ENCODE measurements at places on chromosomes 1 and 21.

GRCh38 chr1:70143048-70143659 is 62.2 kb downstream of the LRRC40 start:
- no peak for DNase-seq

DNA sequence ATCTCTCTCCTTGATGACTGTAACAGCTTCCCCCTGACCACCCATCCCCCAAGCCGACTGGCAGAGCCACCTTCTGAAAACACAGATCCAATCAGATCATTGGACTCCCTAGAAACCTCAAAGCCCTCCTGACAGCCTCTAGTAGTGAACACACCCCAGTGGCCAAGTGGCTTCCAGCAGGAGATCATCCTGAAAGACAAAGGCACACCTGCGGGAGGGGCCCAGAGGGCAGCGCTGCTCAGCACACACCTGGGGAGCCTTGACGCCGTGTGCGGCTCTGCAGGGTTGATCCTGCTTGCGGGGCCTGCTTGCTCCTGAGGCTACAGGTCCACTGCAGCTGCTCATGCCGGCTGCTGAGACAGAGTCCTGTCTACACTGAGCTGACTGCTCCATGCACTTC is 41.5 kb downstream of the SLC66A1 start:
- no peak for DNase-seq

- no peak for DNase-seq
Measured at GRCh38 chr1:59419361-59420140, 122.7 kb downstream of the FGGY start.

GRCh38 chr1:186155594-186155993 is 219.5 kb downstream of the TPR start:
- no peak for DNase-seq

DNA sequence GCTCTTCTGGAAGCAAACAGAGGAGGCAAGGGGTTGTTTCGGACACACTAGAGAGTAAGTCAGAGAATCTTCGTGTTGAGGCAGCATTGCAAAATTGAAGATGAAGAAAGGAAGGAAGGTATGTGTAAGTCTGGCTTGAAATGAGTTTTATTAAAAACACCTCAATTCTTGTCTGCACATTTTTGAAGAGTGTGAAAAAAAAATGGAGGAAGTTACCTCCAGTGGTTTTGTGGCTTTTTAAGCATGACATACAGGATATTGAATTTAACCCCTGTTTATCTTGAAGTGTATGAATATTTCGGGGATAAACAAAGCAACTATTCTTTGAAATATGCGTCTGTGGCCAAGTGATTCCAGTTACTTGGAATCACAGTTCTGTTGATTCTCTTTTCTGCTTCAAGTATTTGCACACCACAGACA is 203.2 kb upstream of the SGIP1 start:
- DNase-seq = peak; percentile 86

- DNase-seq = peak; percentile 84
Measured at GRCh38 chr1:244049162-244050013, 1.7 kb upstream of the ZBTB18 start.

GRCh38 chr1:96598416-96599168 is 123.0 kb upstream of the PTBP2 start:
- DNase-seq = no peak

GRCh38 chr21:43345746-43346409 is 81.1 kb downstream of the SIK1 start:
- DNase-seq = no peak

DNA sequence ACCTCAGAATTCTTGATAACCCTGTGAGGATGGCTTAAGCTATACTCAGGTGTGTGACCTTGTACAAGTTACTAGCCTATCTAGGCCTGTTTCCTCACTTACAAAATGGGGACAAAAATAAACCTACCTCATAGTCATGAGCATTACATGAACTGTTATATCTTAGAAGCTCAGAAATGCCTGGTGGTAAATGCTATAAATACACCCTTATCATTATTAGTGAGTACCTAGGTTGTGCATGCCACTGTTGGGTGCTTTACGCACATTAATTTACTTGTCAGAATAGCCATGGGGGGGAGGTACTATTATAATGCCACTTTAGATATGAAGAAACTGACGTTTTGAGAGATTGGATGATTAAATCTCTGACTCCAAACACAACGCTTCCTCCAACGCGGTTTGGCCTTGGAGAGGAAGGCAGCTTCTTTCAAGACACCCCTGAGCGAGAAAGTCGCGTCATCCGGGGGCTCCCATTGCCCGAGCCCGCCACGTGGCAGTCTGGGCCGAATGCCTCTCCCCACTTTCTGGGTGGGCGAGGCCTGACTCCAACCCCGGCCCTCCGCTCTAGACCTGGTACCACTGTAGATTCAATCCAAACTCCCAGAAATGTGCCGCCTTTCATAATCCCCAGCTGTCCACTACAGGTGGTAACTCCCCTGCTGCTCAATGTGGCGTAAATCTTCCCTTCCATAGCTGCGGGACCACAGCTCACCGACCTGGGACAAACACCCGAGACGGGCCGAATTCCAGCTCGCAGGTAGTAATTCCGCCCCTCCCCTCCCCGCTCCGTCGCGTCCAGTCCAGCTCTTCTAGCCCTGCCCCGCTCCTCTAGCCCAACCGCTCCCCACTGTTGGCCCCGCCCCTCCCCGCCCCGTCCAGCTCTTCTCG is 771 bp upstream of the RAD54L start:
- DNase-seq = no peak

- no peak for DNase-seq
Measured at GRCh38 chr1:62384276-62385005, 52.4 kb upstream of the USP1 start.

DNA sequence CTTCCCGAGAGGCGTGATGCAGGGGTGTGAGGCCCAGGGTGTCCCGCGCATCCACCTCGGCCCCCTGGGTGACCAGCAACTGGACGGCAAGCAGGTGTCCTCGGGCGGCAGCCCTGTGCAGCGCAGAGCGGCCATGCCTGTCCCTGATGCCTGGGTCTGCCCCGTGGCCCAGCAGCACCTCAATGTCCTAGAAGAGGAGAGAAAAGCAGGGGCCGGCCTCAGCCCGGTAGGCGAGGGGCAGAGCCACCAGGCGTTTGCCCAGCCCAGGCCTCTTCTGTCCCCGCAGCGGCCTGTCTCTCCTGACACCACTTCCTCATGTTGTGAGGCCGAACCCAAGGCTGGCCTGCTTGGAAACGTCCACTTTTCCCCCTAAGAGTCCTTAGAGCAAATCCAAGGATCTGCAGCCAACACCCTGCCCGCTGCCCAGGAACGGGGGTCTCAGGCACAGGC is 1.7 kb downstream of the ANKRD65 start:
- DNase-seq = no peak

DNA sequence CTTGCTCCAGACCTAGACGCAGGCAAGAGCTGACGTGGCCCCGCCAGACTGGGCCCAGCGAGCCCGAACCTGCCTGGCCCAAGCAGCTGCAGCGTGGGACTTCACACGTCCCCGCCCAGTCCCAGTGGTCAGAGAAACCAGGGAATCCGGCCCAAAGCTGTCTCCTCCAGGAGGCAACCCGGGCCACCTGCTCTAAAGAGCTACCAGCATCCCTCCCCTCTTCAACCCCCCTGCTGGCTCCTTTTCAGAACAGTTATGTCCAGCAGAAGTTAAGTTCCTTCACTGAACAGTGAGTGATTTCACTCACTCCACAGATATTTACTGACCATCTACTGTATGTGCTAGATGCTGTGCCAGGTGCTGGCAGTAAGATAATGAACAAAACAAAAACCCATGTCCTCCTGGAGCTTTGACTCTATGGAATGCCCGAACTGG is 2.1 kb upstream of the EFNA1 start:
- no peak for DNase-seq
